ENCODE measurements at places on chromosomes 5 and 9. TPM values are rescaled to one million over a fixed set of nuclear protein-coding genes. Genes with fewer than 3 reads are reported as not detected.

DNA sequence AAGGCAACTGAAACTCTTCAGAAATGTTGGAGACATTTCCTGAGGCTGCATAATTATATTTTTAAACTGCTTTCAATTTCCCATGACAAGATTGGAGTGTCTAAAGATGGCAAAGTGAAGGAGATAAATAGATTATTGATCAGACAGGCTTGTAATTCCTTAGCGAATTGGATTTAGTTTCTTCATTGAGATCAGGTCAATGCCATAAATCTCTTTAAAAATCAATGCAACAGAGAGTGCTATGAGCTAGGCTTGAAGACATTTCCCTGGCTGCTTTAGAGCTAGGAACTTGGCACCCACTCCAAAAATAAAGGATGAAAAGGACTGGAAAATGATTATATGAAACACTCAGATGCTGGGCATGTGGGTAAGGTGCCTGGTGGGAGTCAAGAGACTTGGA lies 828.4 kb downstream of the TLR4 start:
- H3K36me3 ChIP-seq, result no peaks in the 10 kb centered on the region
- no peaks in the 10 kb centered on the region for H3K27me3 ChIP-seq
- H3K27ac ChIP-seq, result no peak overlapping the region
- H3K4me1 ChIP-seq, result no peaks in the 10 kb centered on the region
- no peak for DNase-seq
- no peak overlapping the region for H3K4me3 ChIP-seq

The PTPRD gene
- total RNA-seq, result 6.6 TPM

DNA sequence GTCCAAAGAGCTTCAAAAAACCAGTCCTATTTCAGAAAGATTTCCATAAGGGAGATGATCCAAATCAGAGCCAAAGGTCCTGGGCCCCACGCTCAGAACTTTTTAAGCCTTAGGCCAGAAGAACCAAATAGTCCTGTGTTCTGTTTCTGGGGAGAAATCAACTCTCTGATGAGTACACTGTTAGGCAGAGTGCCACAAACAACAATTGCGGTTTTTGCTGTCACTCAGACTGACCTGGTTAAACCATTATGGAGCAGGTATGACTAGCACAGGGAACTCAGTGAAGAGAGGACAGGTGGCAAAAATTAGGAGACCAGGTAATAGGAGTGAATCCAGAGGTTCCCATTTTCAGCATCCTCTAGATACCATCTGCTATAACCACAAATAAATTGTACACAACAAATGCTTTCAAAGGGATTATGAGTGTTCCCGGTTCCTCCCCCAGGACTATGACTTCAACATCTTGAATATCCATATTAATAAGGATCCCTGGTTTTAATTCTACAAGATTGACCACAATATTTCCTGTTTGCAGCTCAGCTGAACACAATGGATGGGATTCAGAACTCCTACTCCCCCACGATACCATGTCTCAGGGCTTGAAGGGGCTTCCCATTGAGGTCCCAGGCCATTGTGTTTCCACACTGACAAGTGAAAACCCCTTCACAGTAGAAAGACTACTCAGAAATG lies 52.1 kb upstream of the FREM1 start:
- no peak for DNase-seq
- H3K4me1 ChIP-seq, result no peaks in the 10 kb centered on the region
- H3K36me3 ChIP-seq, result no peaks in the 10 kb centered on the region
- H3K4me3 ChIP-seq, result no peak overlapping the region
- no peaks in the 10 kb centered on the region for H3K27me3 ChIP-seq
- no peak overlapping the region for H3K27ac ChIP-seq

GRCh38 chr5:147483961-147484707 lies 25.7 kb downstream of the DPYSL3 start:
- DNase-seq, result no peak
- H3K4me1 ChIP-seq, result peaks cover 87% of the 10 kb centered on the region
- H3K4me3 ChIP-seq, result peak overlapping the region; percentile 4

- H3K4me3 ChIP-seq, result no peak overlapping the region
- H3K4me1 ChIP-seq, result no peaks in the 10 kb centered on the region
- no peaks in the 10 kb centered on the region for H3K27me3 ChIP-seq
- no peaks in the 10 kb centered on the region for H3K36me3 ChIP-seq
- no peak overlapping the region for H3K27ac ChIP-seq
Observed at GRCh38 chr5:39657943-39658342, 233.2 kb upstream of the DAB2 start.

GRCh38 chr9:83019246-83019645 lies 43.7 kb downstream of the RASEF start:
- no peak overlapping the region for H3K4me3 ChIP-seq
- no peak overlapping the region for H3K27ac ChIP-seq
- H3K36me3 ChIP-seq, result no peaks in the 10 kb centered on the region
- DNase-seq, result no peak

- peaks cover 5% of the 10 kb centered on the region for H3K27me3 ChIP-seq
- DNase-seq, result no peak
- no peak overlapping the region for H3K4me3 ChIP-seq
- no peaks in the 10 kb centered on the region for H3K36me3 ChIP-seq
- H3K4me1 ChIP-seq, result peaks cover 16% of the 10 kb centered on the region
Observed at GRCh38 chr9:135698767-135699166, 514 bp downstream of the SOHLH1 start.

GRCh38 chr5:128083811-128084227 lies 253 bp downstream of the SLC12A2 start:
- no peak for DNase-seq
- no peaks in the 10 kb centered on the region for H3K36me3 ChIP-seq
- peaks cover 60% of the 10 kb centered on the region for H3K4me1 ChIP-seq
- H3K4me3 ChIP-seq, result peak overlapping the region; percentile 93
- H3K27ac ChIP-seq, result peak overlapping the region; percentile 99

The SYK gene
- 8.4 TPM for total RNA-seq

DNA sequence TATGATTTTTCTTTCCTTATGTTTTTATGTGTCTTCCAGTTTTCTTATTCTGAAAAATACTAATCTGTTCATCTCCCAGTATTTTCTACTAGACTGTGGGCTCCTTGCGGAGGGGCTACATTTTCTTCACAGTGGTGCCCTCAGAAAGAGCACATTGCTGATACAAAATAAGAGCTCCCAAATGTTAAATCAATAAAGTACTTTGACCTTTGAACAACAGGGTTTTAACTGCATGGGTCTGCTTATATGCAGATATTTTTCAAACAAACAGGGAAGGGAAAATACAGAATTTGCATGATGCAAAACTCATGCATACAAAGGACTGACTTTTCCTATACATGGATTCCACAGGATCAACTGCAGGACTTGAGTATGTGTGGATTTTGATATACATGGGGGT lies 79.9 kb upstream of the ACO1 start:
- H3K36me3 ChIP-seq, result no peaks in the 10 kb centered on the region
- no peak overlapping the region for H3K4me3 ChIP-seq
- no peak overlapping the region for H3K27ac ChIP-seq
- H3K4me1 ChIP-seq, result no peaks in the 10 kb centered on the region
- no peaks in the 10 kb centered on the region for H3K27me3 ChIP-seq
- no peak for DNase-seq

Measured in esophagus muscularis mucosa (tissue), 4 donors.